ENCODE measurements at places on chromosomes 2 and 18.

GRCh38 chr2:106057206-106057605 is 136.9 kb downstream of the UXS1 start:
- peak; percentile 72 for DNase-seq

DNA sequence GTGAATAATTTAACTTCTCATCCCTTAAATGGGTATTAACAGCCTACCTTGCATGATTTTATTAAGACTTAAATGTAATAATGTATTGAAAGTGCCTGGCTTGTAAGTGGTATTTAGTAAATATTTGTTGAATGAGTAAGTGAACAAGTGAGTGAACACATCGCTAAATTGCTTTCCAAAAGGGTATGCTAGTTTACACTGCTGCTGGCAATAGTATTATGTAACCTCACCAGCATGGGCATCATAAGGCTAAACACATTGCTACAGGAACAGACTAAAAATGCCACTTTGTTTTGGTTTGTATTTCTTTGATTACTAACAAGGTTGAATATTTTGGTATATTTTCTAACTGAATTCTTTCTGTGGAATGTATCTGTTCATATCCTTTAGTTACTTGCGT is 9.8 kb downstream of the WDR43 start:
- DNase-seq: no peak

DNA sequence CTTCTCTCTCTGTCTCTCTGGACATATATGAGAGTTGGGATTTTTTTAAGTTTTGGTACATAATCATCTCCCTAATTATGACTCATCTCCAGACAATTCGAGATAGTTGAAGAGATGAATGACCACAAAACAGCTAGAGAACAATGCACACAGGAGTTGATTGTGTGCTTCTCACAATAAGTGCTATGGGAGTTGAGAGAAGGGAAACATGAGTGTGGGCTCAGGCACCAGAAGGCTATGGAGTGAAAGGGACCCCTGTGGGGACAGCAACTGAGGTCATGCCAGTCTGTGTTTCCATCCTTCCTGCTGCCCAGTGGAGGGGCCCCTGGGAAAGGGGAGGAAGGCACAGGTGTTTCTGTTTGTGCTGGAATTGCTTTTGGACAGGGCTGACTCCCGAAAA is 6.5 kb upstream of the YWHAQ start:
- DNase-seq: no peak

GRCh38 chr2:202488671-202489070 is 112.5 kb downstream of the BMPR2 start:
- no peak for DNase-seq

- DNase-seq: no peak
These were observed 15.7 kb upstream of the GPC1 start for GRCh38 chr2:240419723-240420122.

All from activated CD8-positive, alpha-beta T cell treated with anti-CD3 and anti-CD28 coated beads for 36 hours (primary cell).